ENCODE measurements at places on chromosomes 16 and 17.

GRCh38 chr16:11985250-11985649, 8.7 kb downstream of the SNX29 start:
- DNase-seq: no peak

GRCh38 chr16:27312580-27313421, 973 bp upstream of the IL4R start:
- DNase-seq: no peak

DNA sequence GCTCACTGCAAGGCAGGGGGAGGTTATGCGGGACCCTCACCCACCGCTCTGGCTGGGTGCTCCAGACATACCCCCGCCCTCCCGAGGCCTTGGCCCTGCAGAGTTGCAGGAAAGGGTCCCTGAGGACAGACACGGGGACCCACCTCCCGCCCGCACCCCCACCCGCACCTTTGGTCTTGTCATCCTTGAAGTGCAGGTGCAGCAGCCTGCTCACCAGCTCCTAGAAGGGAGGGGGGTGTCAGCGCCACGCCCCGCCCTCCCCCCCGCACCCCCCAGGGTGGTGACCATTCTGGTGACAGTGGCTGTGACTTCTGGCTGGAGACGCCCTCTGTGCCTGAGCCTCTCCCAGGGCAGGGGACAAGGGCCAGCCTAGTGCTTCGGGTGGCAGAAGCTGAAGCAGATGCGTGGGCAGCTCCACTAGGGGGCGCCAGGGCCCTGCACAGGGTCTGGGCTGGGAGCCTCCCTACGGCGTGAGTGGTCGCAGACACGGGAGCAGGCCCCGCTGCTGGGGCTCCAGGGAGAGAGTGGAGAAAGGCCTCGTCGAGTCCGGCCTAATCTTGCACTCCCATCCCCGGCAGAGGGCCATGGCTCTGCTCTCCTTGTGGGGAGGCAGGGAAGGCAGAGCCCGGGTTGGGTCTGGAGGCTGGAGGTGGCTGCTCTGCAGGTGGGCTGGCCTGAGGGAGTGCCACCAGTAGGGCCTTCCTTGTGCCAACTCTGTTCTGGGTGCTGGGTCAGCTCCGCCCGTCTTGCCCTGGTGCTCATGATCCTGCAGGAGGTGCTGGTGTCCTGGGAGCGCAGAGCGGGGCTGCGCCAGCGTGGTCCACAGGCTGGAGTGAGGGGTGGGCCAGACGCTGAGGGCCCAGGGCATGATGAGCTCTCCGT, 2.7 kb downstream of the CENPX start:
- peak; percentile 57 for DNase-seq

- no peak for DNase-seq
Observed at GRCh38 chr16:5619304-5619703, 521.7 kb upstream of the EEF2KMT start.

GRCh38 chr16:12311877-12312276, 335.3 kb downstream of the SNX29 start:
- no peak for DNase-seq

- no peak for DNase-seq
Observed at GRCh38 chr17:39688475-39688835, 598 bp upstream of the PGAP3 start.

DNA sequence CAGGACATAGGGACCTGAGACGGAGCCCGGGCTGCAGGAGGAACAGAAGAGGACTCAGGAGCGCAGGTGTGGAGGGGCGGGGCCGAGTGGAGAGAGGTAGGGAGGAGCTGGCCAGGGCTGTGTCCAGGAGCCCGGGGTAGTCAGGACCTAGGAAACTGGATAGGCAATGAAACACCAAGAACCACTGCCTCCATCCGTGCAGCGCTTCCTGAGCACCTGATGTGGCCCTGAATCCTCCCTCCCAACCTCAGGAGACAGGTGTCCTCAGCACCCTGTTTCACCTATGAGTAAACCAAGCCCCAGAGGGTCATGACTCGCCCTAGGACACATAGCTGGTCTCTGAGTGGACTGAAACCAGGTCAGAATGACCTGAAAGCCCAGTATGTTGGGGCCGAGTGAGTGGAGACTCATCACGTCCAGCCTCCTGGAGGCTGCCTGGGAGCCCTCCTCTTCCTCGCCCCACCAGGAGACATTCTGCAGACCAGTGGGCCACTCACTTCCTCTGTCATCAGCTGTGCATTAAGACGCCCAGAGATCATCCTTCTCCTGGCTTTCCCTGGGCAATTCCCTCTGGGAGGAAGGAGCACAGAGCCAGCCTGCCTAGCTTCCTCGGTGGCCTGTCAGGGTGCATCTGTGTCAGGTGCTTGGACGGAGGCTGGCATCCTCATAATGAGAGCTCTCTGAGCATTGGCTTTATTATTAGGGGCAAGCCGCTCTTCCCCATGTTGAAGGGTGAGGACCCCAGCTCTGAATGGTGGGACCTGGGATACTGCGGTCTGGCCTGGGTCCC, 72.8 kb downstream of the SCNN1B start:
- DNase-seq: no peak

DNA sequence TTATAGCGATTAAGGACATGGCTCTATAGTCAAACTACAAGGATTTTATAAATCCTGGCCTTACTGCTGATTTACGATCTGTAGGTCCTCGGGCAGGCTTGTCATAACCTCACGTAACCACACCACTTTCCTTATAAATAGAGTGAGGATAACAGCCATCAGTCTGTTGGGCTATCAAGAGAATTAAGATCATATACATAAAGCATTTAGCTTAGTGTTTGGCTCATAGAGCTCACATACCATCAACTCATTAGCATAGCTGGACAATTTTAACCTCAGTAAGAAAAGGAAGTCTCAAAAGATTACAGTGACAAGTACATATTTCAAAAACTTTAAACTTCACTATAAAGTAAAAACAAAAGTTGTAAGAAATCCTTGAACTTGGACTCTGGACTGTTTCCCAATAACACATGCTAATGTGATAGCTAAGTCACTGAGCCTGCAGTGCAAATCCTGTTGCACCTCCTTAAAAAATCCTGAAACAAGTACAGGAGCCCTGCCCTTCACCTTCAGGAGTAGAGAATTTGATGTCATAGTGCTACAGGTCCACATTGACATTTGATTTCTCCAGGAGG, 20.8 kb upstream of the CLEC3A start:
- DNase-seq: no peak

DNA sequence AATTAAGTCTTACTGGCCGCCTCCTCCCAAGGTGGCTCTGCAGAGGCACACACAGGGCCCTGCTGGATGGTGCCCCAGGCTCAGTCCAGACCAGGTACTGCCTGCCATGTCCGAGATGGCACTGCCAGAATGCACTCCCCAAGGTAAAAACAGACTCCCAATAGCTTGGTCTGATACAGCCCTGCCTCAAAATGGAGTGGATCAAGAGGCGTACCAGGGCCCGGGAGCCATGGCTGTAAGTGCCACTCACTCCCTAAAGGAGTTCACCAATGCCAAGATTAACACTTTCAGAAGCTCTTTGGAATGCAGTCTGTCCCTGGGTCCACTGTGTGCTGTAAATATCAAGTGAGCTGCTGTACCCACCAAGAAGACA, 576 bp upstream of the MYO18A start:
- no peak for DNase-seq

- DNase-seq: no peak
Observed at GRCh38 chr17:31266042-31266441, 31.0 kb downstream of the OMG start.

- DNase-seq: no peak
Observed at GRCh38 chr17:81252326-81252986, 13.3 kb downstream of the NDUFAF8 start.

DNA sequence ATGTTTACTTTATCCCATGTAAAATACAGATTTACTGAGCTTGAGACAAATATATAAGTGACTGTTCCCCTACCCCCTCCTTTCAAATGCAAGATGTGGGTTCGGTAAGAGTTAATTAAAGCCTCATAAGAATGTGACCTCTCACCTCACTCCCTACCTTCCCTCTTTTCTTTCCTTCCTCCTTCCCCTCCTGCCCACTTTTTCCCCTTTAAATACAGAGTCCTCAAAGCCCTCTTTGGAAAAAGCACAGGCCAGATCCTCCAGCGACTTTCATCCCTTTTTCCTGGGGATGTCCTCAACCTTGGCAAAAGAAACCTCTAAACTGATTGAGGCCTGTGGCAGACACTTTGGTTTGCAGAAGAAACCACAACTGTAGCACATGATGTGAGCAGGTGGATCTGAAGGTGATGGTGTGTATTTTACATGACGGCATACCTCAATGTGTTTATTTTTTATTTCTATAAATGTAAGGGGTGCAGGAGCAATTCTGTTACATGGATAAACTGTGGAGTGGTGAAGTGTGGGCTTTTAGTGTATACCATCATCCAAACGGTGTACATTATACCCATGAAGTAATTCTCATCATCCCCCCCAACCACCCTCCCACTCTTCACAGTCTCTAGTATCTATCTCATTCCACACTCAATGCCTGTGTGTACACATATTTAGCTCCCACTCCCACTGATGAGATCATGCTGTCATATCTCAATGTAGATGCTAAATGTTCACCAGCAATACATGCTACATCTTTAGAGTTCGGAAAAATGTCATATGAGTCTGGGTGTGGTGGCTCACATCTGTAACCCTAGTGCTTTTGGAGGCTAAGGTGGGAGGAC, 77.7 kb downstream of the XYLT1 start:
- no peak for DNase-seq

DNA sequence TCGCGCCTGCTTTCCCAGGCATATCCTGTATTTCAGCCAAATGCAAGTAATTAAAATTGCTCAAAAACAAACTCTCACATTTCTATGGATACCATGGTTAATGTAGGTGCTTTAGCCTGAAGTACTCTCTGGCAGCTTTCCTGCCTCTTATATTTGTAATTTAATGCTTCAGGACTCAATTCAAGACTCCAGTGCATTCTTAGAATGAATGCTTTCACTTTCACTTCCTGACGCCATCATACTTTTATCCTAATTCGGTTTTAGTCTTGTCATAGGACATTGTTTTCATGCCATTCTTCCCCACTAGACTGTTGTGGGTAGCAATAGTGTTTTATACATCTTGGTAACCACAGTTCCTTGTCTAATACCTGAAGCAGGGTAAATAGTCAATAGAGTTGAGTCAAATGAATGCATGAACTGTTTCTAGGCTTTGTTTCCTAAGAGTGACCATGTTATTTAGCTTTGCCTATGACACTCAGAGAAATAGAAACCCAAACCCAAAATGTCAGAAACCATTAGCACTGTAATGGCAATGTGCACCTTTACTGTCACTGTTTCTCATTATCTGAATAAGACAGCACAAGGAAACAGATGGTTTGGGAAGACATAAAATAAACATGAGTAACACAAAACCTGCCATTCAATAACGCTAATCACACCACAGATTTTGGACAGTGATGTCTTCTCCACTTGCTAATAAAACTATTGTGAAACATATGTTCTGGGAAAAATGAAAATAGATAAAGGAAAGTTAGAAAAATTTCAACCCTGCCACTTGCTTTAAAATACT, 705.5 kb downstream of the CDH11 start:
- no peak for DNase-seq

DNA sequence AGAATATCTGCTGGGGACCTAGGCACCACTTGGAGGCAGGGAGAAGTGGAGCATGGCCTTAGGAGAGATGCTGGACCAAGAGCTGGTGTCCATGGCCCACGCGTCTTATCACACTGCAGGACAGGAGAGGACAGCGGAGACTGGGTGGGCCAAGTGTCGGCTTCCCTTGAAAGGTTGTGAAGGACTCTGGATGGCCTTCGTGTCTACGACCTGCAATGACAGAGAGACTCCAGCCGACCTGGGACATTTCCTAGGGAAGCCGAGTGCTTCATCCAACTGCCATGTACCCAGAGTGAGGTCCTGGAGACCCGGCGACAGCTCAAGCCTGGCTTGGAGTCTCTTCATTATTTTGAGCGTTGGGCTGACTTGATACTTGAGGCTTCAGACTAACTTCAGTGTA, 20.5 kb downstream of the C1QTNF1 start:
- no peak for DNase-seq

DNA sequence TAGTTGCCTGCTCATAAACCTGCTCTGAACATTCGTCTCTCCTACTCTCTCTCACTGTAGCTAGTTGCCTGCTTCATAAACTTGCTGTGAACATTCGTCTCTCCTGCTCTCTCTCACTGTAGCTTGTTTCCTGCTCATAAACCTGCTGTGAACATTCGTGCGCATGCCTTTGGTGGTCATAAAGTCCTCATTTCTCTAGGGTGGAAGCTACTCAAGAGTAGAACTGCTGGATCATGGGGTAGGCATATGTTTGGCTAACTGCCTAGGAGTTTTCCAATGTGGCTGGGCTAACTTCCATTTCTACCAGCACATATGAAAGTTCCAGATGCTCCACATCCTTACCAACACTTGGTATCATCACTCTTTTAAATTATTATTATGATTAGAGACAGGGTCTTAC, 174.6 kb upstream of the RPH3AL start:
- DNase-seq: no peak

- DNase-seq: no peak
Observed at GRCh38 chr16:4358236-4358635, 7.1 kb upstream of the PAM16 start.

- DNase-seq: no peak
Observed at GRCh38 chr17:51860954-51861561, 297.5 kb downstream of the CA10 start.

- no peak for DNase-seq
Observed at GRCh38 chr17:31778523-31778922, 80.5 kb downstream of the COPRS start.

DNA sequence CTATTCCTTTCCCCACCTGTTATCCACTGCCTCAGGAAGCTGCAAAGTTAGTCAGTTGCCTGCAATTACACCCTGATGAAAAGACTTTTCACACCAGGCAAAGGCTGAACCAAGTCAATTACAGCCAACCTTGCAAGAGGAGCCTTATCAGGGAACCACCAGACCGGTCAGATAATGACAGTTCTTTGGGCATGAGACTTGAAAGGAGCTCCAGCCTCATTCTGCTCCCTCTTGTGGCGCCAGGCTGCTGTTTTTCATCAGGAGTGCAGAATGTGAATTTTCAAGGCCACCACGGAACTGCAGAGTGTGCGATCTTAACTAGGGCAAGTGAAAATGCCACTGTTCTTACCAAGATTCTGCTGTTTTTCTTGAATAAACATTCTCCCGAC, 22.5 kb downstream of the DNAI2 start:
- no peak for DNase-seq

GRCh38 chr17:61285526-61286320, 113.9 kb upstream of the TBX2 start:
- no peak for DNase-seq

DNA sequence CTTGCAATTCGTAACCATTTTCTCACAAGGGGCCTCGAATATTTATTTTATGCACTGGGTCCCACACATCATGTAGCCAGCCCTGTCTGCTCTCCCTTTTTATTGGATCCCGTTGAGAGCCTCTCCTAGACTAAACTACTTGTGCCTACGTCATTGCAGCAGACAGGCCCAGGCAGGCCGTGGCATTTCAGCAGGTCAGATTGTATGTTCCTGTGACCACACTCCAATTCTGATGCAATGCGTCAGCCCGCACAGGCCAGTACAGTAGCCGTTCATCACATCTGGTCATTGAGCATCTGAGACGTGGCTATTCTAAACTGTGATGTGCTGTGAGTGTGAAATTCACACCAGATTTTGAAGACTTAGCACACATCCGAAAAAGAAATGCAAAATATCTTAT, 42.2 kb downstream of the ABAT start:
- DNase-seq: no peak

GRCh38 chr16:1659031-1659430, 19.0 kb upstream of the JPT2 start:
- no peak for DNase-seq

Measured in activated gamma-delta T cell treated with Interleukin-2 at 50 U/mL for 16 hours (primary cell).